ENCODE measurements at places on chromosomes 4 and X.
A peak's percentile ranks its signal among the peaks of the same experiment; 100 is the strongest.

- DNase-seq: no peak
Observed at GRCh38 chr4:26726655-26727387, 133.8 kb upstream of the STIM2 start.

- peak; percentile 2 for DNase-seq
Observed at GRCh38 chrX:64975491-64975890, 759 bp downstream of the ZC4H2 start.

DNA sequence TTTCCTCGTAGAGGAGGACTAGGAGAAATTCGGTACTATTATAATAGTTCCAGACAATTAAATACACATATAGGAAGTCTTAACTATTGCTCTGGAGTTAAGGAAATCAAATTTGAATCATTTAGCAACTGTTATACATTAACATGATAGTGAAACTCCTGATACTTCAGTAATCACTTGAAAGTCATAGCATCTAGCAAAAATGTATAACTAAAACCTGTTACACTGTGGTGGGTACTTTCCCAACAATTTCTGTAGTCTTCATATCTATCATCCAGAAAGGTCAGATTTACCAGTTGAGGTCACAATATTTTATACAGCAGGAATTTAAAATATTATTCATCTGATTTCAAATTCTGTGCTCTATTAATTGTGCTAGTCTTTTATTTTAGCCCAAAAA, 669.6 kb upstream of the PCDH10 start:
- no peak for DNase-seq

DNA sequence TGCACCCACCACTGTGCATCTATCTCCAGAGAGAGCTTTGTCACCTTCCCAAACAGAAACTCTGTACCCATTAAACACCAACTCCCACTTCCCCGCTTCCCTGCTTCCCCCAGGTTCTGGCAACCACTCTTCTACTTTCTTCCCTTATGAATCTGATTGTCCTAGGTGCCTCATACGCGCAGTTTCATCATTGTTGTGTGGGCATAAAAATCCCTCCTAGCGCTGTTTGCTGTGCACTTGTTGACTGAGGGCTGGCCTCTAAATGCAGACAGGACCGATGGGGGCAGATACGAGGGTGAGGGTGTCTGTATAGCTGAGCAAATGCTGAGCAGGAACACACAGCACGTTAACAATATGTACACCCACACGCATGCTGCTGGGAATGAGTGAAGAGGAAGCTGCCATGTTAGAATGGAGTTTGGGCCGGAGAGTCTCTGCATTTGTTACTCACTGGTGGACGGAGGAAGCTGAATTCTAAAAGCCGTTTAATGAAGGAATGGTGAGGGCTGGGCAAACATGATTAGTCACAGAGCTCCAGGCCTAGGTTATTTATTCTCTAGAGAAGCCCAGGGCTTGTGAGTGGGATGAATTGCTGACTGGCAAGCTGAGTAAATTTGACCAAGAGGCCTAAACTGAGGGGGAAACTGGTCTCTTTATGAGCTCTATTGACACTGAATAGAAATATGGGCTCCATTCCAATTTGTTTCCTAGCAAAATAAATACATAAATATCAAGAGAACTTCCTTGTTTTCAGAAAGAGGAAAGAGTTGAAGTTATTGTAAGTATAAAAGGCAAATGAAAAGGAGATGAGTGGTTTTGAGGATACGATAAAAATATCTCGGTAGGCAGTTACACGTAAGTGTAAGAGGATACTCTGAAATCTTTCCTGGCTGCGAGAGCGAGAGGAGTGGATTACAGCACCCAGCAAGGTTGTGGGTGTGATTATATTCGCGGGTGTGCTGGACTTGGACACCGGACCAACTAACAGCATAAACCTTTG, 95.9 kb upstream of the RPS6KA3 start:
- DNase-seq: no peak

DNA sequence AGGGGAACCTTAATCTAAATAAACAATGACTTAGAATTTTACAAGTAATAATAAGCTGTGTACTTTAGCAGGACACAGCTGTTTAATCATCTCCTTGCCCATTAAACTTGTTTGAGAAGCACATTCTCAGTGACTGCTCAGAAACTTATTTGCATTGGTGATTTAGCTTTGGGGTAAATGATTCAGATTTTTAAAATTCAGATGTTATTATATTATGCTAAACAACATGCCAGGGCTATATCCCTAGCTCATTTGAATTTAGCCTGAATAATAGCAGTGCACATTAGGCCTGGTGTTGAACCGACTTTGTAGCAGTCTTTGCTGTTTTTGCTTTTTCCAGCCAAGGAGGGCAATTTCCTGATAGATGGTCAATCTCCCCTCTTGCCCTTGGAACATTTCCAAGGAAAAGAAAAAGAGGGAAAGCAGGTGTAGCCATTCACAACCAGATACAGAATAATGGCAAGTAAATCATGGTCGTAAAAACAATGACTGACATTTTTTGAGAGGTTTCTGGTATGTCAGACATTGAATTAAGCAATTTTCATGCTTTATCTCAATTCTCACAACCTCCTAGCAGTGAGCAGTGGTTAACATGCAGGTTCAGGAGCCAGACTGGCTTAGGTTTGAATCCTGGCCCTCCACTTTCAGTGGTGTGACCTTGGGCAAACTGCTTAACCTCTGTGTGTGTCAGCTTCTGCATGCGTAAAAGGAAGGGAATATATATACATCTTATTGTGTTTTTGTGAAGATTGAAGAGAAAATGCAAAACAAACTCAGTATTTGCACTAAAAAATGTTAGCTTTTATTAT, 16.8 kb downstream of the ARHGEF38 start:
- no peak for DNase-seq

Data from CD4-positive, alpha-beta T cell (primary cell).